Activated CD4-positive, alpha-beta T cell treated with anti-CD3 and anti-CD28 coated beads, Interleukin-10, Interleukin-2, amounts not matched to agents 100 ng/mL and 50 ng/mL, durations not matched to agents 16 hours and 8 hours (primary cell): ENCODE measurements at places on chromosomes 6 and 20.

DNA sequence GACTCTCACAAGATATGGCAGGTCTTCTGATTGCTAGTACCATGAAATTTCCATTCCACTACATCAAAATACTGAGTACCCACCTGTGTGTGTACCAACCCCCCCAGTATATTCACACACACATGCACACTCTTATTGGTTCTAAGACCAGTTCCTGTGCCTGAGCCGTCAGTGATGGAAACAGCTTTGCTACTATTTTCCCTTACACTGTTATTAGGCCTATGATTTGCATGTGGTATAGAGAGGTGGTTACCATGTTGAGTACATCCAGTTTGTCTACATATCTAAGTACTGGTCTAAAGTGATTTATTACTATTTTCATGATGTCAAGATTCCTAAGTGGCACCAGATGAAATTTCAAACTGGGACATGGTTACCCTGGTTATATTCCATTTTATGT, 459.9 kb downstream of the BCKDHB start:
- DNase-seq, result no peak

GRCh38 chr20:20491110-20491783, 123.3 kb downstream of the INSM1 start:
- DNase-seq, result peak; percentile 59

- DNase-seq, result no peak
Measured at GRCh38 chr6:44072452-44072958, 54.7 kb downstream of the MRPL14 start.

DNA sequence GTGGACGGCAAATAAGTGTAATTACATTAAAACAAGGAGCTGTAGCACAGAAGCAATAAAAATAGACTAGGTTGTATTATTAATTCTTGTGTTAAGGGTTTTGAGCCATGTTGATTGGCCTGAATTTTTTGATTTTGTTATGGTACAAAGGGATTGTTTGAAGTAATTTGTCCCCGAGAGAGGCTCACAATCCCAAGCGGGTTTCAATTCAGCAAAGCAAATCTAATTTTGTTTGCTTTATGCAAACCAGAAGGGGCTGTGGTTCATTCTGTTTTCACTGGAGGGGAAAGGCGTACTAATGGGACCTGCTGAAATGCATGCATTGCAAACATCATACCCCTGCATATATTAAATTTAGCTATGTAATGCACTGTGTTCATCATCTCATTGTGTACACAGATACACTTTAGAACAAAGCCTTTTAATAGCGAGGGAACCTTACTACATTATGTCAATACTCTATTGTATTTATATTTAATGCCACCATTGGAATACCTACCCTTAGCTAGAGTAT, 379.5 kb upstream of the POU3F2 start:
- DNase-seq, result no peak

DNA sequence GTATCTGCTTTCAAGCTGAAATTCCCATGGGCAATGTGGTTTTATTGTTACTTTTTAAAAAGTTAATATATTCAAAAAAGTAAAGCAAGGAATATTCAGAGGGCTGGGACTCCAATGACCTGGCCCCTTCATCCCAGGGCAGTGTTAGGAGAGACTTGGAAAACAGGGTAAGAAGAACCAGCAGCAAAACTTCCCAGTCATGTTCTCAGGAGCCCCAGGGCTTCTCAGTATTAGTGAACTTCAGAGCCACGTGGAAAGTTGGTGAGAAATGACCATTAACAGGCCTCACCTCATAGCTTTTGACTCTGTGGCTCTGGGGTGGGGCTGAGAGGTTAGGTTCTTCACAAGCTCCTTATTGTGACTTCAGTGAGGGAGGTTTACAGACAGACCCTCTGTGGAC, 230.4 kb upstream of the KCNG1 start:
- DNase-seq, result no peak

DNA sequence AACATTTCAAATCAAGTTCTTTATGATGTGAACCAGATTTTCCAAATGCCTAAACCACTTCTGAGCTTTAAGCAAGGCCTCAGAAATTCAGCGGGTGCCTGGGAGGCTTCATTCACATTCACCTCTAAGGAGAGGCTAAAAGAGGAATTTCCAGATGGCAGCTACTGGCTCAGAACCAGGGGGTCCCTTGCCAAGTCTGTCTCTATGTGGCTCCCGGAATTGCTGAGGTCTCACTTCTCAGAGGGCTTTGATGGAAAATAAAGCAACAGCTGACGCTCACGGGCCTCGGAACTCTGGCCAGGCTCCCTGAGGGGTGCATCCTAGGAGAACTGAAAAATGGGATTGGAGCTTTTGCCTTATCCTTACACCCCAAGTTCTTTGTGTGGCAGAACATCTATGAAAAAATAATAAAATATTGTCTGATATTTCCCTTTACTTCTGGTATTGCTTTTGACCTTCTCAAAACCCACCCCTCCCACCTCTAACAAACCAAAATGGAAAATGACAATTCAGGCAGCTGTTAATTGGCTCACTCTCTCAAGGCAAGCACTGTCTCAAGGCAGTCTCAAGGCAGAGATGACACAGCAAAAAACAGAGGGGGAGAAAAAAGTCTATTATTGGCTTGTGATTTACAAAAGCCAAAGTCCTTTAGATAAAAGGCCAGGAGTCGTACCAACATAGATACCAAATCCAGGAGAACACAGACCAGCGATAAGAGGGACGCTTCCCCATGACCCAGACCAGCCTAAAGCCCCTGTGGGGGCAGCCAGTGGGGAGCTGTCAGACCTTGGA, 21.8 kb upstream of the LRRN4 start:
- no peak for DNase-seq

GRCh38 chr20:39016041-39016440, 53.9 kb downstream of the DHX35 start:
- DNase-seq, result no peak

DNA sequence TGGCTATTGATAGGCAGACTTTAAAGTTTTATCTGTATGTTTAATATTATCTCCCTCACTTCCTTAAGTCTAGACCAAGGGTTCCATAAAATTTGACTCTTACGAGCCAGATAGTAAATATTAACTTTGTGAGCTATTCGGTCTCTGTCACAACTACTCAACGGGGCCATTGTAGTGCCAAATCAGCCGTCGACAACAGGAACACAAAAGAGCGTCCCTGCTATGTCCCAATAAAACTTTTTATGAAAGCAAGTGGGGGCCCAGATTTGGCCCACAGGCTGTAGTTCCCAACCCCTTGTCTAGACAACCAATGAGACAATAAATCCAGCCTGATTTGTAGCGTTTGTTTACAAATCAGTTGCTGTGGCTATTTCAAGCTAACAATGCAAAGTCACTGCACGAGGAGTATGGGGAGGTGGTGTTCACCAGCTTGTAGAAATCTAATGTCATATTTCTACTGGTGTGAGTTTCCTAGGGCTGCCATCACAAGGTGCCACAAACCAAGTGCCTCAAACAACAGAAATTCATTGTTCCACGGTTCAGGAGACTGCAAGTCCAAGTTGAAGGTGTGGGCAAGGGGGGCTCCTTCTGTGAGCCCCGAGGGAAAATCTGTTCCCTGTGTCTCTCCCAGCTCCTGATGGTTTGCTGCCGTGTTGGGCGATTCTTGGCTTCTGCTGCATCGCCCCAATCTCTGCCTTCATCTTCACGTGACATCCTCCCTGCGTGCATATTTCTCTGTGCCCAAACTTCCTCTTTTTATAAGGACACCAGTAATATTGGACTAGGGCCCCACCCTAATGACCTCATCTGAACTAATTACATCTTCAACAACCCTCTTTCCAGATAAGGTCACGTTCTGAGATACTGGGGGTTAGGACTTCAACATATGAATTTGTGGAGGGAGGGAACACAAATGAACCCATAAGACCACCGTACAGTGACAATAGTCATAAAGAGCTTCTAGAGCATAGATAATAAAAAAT, 356.0 kb upstream of the JARID2 start:
- no peak for DNase-seq

DNA sequence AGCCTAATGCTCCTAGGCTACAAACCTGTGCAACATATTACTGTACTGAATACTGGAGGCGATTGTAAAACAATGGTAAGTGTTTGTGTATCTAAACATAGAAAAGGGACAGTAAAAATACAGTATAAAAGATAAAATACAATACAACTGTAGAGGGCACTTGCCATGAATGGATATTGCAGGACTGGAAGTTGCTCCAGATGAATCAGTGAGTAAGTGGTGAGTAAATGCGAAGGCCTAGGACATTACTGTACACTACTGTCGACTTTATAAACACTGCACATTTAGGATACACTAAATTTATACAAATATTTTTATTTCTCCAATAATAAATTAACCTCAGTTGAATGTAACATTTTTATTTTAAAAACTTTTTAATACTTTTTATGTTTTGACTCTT, 485.0 kb downstream of the MMUT start:
- no peak for DNase-seq

GRCh38 chr6:112037783-112038216, 16.1 kb upstream of the CCN6 start:
- DNase-seq, result peak; percentile 26

GRCh38 chr6:137709424-137710236, 157.4 kb upstream of the TNFAIP3 start:
- DNase-seq, result peak; percentile 69

DNA sequence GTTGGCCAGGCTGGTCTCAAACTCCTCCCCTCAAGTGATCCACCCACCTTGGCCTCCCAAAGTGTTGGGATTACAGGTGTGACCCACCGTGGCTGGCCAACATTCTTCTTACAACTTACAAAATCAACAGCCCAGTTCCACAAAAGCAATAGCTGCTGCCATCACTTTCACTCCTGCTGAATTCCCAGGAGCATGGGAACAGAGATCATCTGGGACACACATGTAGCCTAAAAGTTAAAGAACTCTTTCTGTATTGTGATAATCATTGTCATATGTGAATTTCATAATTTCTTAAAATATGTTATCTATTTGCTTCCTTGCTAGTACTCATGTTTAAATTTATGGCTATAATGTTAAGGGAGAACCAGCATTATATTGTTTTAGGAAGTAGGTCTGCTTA, 51.7 kb downstream of the NCOA6 start:
- no peak for DNase-seq

DNA sequence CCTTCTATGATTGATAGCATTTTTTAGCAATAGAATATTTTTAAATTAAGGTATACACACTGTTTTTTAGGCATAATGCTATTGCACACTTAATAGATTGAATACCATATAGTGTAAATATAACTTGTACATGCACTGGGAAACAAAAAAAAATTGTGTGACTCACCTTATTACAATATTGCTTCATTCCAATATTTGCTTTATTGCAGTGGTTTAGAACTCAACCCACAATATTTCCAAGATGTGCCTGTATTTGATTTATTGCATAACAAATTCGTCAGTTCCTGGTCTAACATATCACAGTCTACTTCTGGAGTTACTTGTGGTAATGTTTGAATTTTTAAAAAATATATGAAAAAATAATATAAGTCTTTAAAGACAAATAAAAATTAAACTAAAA, 41.9 kb upstream of the DEFB112 start:
- no peak for DNase-seq

GRCh38 chr6:134458857-134459657, 141.1 kb upstream of the SGK1 start:
- DNase-seq, result no peak

DNA sequence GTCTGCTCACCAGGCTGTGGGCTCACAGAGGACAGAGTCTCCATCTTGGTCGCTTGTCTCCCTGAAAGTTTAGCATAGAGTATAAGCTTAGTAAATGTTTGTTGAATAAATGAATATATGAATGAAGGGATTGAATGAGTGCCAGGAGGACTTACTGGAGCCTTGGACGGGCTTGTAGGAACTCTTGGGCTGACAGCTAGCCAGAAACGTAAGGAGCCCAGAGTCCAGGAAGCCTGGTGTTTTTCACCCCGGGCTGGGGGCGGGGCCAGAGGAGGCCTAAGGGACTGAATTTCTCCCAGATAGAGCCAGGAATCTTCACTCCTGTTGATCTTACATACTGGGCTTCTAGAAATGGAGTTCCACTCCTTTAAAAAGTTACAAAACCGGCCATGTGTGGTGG, 68.5 kb upstream of the SRSF6 start:
- DNase-seq, result no peak

GRCh38 chr20:43579861-43580793, 10.6 kb upstream of the IFT52 start:
- no peak for DNase-seq

DNA sequence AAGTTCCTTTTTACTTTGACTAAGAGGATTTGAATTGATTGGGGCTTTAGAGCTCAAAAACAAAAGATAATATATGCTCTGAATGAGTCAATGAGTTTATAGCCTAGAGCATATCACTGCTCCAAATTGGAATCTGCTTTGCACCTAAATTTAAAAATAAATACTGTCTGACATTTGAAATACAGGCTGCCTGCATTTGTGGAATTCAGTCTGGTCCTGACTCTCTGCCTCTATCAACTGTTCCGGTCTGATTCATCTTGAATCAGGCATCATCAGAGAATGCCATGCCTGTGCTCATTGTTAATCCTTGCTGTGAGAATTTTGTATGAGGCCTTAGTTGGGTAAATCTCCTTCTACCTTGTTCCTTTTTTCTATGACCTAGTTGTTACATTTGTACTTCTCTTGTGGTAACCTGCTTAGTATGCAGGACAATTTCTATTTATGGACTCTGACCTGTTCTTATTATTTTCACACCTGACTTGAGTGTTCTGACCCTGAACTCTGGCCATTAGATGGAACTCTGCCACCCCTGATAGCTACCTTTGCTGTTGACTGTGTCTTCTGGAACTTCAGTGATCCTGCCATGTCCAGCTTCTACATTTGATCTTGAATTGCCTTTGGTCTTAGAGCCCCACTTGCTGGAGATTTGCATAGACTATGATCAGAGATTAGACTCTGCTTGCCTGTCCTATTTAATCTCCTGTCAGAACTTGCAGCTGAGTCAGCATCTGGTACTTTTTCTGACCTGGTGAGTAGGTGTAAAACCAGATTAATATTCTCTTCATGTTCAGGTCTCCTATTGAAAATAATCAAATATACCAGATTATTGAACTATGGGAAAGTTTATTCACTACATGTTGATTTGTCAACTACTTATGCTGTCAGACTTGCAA, 442.7 kb upstream of the HS3ST5 start:
- DNase-seq, result no peak

DNA sequence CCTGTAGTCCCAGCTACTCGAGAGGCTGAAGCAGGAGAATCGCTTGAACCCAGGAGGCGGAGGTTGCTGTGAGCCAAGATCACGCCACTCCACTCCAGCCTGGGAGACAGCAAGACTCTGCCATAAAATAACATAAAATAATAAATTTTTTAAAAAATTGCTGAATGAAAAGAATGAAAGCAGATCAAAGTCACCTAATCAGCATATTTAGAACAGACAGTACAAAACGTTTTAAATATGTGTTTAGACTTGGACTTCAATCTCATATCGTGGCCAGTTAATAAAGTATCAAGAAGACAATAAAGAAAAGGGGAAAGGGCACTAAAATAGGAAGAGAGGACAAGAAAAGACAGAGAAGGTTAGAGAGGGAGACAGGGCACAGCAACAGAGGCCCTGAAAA, 74.6 kb downstream of the EPM2A start:
- no peak for DNase-seq
